ENCODE measurements at places on chromosomes 12 and 14. TPM values are rescaled to one million over a fixed set of nuclear protein-coding genes. Genes with fewer than 3 reads are reported as not detected.

GRCh38 chr12:31248815-31249214, 77.1 kb downstream of the SINHCAF start:
- H3K4me3 ChIP-seq: no peak overlapping the region
- H3K36me3 ChIP-seq: no peaks in the 10 kb centered on the region
- peaks cover 13% of the 10 kb centered on the region for H3K4me1 ChIP-seq

DNA sequence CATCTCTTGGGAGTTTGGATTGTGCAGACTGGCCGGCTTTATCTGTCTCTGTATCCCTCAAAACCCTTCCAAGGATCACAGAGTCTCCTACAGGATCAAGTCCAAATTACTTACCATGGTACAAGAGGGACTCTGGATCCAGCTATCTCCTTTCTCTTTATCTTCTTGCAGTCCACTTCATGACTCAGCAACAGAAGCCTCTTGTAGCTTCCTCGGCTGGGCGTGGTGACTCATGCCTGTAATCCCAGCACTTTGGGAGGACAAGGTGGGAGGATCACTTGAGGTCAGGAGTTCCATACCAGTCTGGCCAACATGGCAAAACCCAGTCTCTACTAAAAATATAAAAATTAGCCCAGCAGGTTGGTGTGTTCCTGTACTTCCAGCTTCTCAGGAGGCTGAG, 189.7 kb downstream of the BCAT1 start:
- H3K4me1 ChIP-seq: peaks cover 85% of the 10 kb centered on the region
- peak; percentile 25 for DNase-seq
- no peaks in the 10 kb centered on the region for H3K36me3 ChIP-seq
- no peaks in the 10 kb centered on the region for H3K27me3 ChIP-seq
- peak overlapping the region; percentile 97 for H3K27ac ChIP-seq
- H3K4me3 ChIP-seq: no peak overlapping the region

GRCh38 chr12:113467502-113468364, 3.9 kb downstream of the LHX5 start:
- peak overlapping the region; percentile 35 for H3K4me3 ChIP-seq
- H3K4me1 ChIP-seq: no peaks in the 10 kb centered on the region
- H3K36me3 ChIP-seq: no peaks in the 10 kb centered on the region
- H3K27ac ChIP-seq: no peak overlapping the region
- H3K27me3 ChIP-seq: peaks cover 15% of the 10 kb centered on the region

DNA sequence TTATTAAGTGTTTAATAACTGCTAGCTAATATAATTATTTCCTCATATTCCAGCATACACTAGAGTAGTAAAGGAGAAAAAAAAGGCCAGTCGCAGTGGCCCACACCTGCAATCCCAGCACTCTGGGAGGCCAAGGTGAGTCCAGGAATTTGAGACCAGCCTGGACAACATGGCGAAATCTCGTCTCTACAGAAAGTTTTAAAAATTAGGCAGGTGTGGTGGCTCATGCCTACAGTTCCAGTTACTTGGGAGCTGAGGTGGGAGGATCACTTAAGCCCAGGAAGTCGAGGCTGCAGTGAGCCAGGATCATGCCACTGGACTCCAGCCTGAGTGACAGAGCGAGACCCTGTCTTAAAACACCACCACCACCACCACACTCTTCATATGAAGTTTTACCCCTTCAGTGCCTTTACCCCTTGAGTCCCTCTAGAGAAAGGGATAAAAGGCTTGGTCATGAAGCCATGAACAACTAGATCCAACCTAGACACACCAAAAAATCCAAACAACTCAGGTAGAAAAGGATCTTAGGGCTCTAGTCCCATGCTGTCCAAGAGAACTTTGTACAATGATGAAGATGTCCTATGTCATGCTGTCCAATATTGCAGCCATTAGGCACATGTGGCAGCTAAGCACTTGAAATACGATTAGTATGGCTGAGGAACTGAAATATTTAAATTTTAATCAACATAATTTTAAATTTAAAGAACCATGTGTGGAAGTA, 29.6 kb downstream of the ATXN2 start:
- no peak for DNase-seq
- H3K36me3 ChIP-seq: peaks cover 2% of the 10 kb centered on the region
- H3K27me3 ChIP-seq: no peaks in the 10 kb centered on the region
- H3K4me1 ChIP-seq: no peaks in the 10 kb centered on the region
- H3K4me3 ChIP-seq: no peak overlapping the region

DNA sequence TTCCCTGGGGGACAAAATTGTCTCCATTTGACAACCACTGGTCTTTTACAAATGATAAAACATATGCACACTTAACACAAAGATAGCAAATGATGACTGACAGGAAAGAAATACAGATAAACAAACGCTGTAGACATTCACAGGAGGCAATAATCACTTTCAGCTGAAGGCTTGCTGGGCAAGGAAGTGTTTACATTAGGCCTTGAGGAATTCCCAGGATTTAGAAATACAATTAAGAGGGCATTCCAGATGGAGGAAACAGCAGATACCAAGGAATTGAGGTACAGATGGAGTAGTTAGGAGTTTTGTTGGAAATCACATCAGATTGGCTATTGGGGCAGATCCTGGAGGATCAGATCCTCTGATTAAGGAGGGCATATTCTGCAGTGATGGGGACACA, 93.9 kb downstream of the DYRK2 start:
- H3K4me3 ChIP-seq: no peak overlapping the region
- H3K4me1 ChIP-seq: peaks cover 6% of the 10 kb centered on the region
- no peak overlapping the region for H3K27ac ChIP-seq
- no peak for DNase-seq

DNA sequence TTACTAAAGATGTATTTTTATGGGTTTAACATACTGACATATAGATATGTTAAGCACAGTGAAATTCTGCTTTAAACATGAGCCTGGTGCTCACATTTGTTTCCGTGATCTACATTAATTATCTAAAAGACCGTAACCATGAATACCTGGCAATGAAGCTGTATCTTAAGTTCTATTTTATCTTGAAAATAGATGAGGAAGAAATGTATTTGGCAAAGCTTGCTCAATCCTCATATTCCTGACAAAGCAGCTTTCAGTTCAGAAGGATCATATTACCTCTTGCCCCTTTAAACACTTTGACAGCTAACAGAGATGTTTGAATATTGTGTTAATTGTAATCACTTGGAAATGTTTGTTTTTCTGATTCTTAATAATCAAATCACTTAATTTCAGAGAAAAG, 9.8 kb downstream of the EPYC start:
- H3K4me3 ChIP-seq: no peak overlapping the region
- H3K4me1 ChIP-seq: no peaks in the 10 kb centered on the region

DNA sequence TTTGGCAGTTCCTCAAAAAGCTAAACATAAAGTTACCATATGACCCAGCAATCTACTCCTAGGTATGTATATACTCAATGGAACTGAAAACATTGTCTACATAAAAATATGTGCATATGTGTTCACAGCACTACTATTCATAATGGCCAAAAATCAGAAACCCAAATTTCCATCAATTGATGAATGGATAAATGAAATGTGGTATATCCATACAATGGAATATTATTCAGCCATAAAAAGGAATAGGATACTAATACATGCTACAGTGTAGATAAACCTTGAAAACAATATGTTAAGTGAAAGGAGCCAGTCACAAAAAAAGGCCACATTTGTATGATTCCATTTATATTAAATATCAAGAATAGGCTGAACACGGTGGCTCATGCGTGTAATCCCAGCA, 3.4 kb downstream of the ACYP1 start:
- no peak for DNase-seq
- H3K27ac ChIP-seq: no peak overlapping the region
- H3K27me3 ChIP-seq: no peaks in the 10 kb centered on the region

GRCh38 chr14:48125654-48126053, 450.2 kb upstream of the MDGA2 start:
- no peaks in the 10 kb centered on the region for H3K4me1 ChIP-seq
- no peaks in the 10 kb centered on the region for H3K27me3 ChIP-seq
- DNase-seq: no peak
- no peaks in the 10 kb centered on the region for H3K36me3 ChIP-seq
- no peak overlapping the region for H3K4me3 ChIP-seq

DNA sequence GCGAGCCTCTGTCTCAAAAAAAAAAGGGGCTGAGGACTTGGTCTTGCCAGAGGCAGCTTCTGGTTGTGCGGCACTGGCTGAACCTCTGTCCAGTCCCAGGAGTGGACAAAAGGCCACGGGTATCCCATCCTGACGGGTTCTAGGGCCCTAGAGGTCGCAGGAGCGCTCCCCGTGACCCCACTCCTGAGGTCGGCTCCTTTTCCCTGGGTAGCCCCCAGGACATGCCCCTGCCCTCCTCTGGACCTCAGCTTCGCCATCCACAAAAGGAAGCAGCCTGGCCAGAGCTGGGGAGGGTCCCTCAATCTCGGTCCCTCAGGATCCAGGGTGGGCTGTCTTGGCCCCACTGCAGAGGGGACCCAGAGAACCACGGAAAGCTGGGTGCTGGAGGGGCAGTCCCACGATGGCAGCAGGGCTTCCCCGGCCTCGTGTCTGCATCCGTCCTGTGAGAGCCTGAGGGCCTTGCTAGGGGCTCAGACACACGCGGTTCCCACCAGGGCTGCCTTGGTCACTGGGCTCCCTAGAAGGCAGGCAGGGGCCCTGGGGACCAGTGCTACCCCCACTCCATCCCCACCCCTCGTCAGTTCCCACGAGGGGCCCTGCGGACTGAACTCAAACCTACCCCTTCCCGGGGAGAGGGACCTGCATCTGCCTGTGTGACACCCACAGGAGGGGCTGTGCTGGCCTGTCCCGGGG, 31.1 kb downstream of the ASCL4 start:
- H3K4me3 ChIP-seq: no peak overlapping the region
- no peak for DNase-seq
- H3K36me3 ChIP-seq: no peaks in the 10 kb centered on the region
- H3K27me3 ChIP-seq: no peaks in the 10 kb centered on the region

DNA sequence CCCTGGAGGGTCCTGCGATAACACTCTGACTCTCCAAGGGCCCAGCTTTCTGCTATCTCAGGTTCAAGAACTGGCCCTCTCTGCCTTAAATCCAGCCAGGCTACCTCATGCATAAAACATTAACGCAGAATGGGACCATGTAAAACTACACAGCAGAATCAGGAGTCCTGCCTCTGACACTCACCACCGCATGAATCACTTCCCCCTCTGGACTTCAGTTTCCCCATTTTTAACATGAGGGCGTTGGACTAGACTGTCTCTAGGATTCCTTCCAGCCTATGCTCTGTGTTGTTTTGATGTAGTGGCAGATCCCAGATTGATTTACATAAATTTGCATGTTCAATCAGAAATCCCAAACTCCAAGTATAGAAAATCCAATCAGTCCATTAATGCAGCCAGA, 3.3 kb downstream of the NCKAP5L start:
- H3K4me1 ChIP-seq: peaks cover 64% of the 10 kb centered on the region
- no peaks in the 10 kb centered on the region for H3K36me3 ChIP-seq
- no peak for DNase-seq
- H3K27ac ChIP-seq: no peak overlapping the region
- no peaks in the 10 kb centered on the region for H3K27me3 ChIP-seq
- H3K4me3 ChIP-seq: no peak overlapping the region

DNA sequence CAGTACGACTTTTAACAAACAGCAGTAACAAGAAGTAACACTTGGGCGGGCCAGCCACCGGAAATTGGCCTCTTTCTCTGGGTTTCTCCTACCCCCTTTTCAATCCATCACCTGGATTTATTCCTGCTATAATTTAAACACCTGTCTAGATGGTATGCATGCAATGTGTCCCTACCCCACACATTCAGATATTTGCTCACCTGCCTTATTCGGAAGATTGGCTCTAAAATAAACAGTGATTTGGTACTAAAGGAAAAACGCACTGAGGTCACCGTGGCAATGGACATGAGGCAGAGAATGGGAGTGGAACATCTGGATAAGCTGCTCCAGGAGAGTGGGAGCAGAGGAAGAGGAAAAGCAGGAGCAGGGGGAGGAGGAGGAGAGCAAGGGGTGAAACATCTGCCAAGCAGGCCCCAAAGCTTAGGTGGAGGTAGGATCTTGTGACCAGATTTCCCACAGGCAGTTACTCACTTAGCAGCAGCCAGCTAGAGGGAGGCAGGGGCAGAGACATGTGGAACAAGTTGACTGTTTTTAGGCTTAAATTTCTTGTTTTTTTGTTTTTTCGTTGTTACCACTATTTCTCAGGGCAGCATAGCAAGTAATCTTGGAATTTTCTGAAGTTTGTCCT, 150.9 kb downstream of the TTLL5 start:
- no peaks in the 10 kb centered on the region for H3K27me3 ChIP-seq
- H3K36me3 ChIP-seq: peaks cover 2% of the 10 kb centered on the region
- no peak overlapping the region for H3K27ac ChIP-seq

- H3K36me3 ChIP-seq: no peaks in the 10 kb centered on the region
- no peak overlapping the region for H3K27ac ChIP-seq
- no peak for DNase-seq
- H3K4me1 ChIP-seq: no peaks in the 10 kb centered on the region
Measured at GRCh38 chr14:104263675-104264358, 125.4 kb downstream of the KIF26A start.

DNA sequence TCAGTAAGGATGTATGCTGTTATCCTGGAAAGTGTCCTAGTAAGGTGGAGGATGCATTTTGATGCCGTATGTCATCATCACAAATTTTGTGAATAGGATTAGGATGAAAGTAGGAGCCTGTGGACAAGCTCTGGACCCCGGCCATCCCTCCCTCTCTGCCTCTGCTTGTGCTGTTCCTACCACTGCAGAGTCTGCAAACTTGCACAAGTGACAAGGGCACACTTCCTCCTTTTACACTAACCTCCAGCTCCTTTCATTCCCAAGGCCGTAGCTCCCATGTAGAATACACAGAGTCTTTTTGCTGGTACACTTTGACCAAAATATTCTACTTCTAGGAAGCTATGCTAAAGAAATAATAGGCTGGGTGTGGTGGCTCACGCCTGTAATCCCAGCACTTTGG, 13.3 kb upstream of the TMCC3 start:
- H3K36me3 ChIP-seq: no peaks in the 10 kb centered on the region
- DNase-seq: no peak
- H3K4me3 ChIP-seq: no peak overlapping the region
- H3K27me3 ChIP-seq: peaks cover 5% of the 10 kb centered on the region
- no peak overlapping the region for H3K27ac ChIP-seq

TMEM19 gene
- total RNA-seq: 22.5 TPM

EML5 gene
- total RNA-seq: 0.13 TPM

CACNA2D4 gene
- 7.2 TPM for total RNA-seq

RFX4 gene
- total RNA-seq: not detected

RNASE7 gene
- total RNA-seq: not detected

TEX22 gene
- 0.55 TPM for total RNA-seq

MFAP5 gene
- total RNA-seq: not detected

TBK1 gene
- total RNA-seq: 25.2 TPM

All from HepG2 (cell line).